Common myeloid progenitor, CD34-positive (primary cell): ENCODE measurements at places on chromosomes 5 and 9.

DNA sequence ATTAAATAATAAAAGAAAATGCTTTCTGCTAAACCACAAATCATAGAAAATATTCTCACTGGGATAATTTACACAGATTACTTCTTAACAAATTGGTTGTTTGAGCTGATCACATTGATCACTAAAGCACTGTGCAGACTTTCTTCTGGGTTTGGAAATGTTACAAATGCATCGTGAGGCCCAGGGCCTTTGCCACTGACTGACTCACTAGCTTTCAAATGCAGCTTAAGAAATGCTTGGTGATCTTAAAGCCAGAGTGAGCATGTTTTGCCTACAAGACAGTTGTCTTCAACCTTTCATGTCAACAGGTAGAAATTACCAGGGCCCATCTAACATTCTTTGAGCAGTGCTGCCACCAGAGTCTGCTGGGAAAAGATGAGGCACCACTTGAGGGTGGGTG lies 252.3 kb upstream of the ADRA1B start:
- DNase-seq = no peak

DNA sequence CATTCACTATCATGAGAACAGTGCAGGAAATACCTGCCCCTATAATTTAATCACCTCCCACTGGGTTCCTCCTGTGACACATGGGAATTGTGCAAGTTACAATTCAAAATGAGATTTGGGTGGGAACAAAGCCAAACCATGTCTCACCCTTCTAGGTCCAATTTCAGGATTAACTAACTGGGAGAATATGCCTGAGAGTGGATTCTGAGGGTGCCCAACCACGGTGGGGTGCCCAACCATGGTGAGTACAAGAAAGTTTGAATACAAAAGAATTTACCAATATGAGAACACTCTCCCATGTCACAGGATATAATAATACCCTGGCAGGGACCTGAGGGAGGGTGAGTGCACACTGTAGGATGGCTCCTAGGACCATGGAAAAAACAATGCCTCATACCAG lies 17.2 kb upstream of the GDA start:
- DNase-seq = no peak

GRCh38 chr5:169933616-169934015 lies 46.7 kb downstream of the INSYN2B start:
- no peak for DNase-seq

DNA sequence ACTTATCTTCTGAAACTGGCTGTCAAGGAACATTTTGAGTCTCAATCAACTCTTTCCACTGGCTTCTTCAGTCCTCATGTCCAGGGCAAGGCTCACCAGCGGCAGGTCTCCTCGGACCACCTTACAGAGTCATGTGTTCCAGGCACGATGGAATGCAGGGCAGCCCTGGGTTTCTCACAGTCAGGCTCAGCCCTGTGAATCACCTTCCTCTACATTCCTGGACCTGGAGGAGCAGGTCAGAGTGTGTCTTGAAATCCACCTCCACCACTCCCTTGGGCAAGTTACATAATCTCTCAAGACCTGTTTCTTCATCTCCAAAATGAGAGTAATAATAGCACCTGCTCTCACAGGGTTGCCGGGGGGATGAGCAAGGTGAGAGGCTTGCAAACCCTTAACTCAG lies 16.0 kb downstream of the ENC1 start:
- DNase-seq = no peak

GRCh38 chr5:169694091-169694625 lies 57.1 kb downstream of the DOCK2 start:
- no peak for DNase-seq

GRCh38 chr5:5667136-5667554 lies 244.7 kb downstream of the ICE1 start:
- no peak for DNase-seq

DNA sequence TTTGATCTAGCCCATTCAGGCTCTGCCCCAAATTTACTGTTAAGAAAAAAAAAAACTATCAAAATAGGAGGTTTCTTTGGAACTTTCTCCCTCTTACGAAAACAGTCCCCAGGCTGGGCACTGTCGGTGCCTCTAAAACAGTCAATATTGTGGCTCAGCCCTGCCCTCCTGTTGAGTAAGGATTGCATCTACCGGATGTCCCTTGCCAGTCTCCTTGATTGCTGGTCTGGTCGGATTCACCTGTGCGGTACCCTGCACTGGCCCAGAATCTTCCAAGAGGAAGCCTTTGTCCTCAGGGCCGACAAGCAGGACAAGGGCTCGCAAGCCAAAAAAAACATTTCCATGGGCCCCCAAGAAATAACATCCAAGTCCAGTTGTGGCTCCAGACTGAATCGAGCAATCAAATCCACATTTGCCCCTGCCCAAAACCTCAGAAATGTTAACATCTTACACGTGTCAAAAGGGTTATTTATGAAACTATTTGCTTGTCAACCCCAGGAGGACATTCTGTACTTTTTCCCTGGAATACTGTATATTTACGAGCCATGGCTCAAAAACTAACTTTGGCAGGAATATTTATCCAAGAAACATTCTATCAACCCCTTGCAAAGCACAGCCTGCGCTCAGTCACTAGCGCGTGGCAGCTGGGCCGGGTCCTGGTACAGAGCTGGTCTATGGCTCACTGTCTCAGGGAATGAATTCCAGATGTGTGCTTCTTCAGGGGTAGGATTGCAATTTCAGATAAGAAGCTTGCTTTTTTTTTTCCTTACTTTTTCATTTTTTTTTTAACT lies 129.2 kb upstream of the ADRA1B start:
- DNase-seq = no peak

GRCh38 chr5:122753500-122753899 lies 21.4 kb upstream of the SNX2 start:
- DNase-seq = no peak

- no peak for DNase-seq
Measured at GRCh38 chr9:91033270-91033669, 231.7 kb downstream of the SYK start.

DNA sequence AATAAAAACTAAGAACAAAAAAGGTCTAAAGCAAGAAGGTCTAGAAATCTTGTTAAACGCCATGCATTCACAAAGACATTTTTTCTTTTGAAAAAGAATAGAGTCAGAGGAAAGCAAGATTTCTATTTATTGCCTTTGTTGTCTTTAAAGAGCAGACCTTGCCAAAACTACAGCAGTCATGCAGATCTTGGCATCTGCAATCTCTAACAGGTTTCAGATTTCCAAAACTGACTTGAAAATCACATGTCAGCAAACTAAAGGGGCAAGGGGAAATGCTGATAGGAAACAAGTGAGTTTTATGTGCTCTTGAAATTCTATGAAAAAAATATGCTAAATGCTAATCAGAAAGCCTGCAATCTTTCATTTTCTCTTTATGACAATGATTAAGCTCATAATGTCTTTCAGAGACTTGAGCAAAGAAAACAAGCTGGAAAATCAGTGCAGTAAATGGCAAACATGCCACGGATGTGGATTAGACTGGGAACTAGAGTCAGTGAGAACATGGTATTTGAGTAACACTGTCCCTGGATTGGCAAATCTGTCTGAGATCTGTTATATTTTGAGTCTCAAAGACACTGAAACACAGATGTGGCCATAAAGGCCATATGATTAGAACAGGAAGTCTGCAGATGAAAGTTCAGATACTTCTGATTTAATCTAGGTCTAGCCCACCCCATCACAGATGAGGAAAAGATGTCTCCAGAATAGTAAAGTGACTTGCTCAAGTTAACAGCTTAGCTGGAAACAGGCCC lies 361.4 kb upstream of the RPS23 start:
- no peak for DNase-seq

DNA sequence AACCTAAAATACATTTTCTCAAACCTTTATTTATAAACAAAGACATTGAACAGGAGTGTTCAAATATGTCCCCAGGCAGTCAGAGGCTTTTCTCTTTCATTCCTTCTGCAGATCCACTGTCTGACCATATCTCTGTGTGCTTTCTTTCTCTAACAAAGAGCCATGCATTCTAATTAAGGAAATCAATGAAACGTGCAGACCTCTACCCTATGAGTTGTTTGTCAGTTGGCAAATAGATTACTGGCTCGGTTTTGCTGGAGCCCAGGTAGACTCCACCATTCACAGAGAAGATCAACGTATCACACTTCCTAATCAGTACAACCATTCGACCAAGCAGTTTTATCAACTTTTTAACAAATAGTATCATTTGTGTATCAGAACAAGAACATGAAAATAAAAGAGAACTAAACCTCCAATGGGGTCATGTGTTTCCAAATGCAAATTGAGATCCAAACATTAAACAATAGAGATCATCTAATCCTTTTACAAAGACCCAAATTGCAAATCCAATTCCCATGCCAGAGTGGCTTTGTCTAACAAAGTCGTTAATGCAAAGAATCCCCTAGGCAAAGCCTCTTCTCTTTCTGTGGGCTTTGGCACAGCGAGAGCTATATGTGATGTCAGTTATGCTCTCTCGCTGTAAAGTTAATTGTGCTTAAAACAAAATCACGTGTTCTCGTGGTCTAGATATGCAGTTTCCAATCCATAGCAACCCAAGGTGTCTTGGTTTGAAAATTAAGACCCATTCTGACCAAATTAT lies 16.8 kb downstream of the KLF4 start:
- no peak for DNase-seq

GRCh38 chr5:95864456-95864855 lies 41.9 kb upstream of the GLRX start:
- DNase-seq = no peak

GRCh38 chr5:2857837-2858236 lies 106.4 kb upstream of the IRX2 start:
- DNase-seq = no peak

GRCh38 chr5:178098685-178099084 lies 14.6 kb upstream of the N4BP3 start:
- no peak for DNase-seq

- no peak for DNase-seq
Measured at GRCh38 chr9:2874001-2874750, 30.3 kb upstream of the PUM3 start.

DNA sequence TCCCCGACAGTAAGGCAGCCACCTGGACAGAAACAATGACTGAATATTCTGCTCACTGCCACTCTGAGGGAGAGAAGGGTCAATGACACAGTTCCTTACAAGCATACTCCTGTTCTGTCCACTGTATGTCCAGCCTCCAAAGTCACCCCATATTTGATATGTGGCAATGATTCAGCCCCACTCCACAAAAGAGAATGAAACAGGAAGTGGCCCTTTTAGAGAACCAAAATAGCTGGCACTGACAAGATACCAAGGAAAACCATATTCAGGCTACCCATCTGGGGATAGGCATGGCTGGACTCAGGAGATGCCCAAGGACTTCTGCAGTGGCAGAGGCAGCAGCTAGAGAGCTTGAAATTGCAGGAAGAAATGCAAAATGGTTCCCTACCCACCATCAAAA lies 12.8 kb upstream of the GFRA3 start:
- no peak for DNase-seq

DNA sequence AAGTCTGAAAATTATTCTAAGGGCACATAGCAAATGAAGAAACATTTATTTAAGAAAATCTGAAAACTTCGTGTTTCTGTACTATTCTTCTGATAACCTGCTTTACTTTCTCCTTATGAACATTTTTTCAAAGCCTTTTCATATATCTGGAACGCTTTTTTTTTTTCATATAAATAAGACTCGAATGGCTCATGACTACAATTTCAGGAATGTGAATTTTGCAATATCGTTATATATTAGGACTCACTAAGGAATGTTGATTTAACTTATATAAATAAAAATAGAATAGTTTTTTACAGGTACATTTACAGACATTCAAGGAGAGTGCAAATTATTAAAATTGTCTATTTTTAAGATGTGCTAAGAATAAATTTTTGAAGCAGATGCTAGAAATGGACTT lies 42.9 kb downstream of the GPBP1 start:
- no peak for DNase-seq

- DNase-seq = no peak
Measured at GRCh38 chr5:561408-561807, 37.2 kb upstream of the SLC9A3 start.

DNA sequence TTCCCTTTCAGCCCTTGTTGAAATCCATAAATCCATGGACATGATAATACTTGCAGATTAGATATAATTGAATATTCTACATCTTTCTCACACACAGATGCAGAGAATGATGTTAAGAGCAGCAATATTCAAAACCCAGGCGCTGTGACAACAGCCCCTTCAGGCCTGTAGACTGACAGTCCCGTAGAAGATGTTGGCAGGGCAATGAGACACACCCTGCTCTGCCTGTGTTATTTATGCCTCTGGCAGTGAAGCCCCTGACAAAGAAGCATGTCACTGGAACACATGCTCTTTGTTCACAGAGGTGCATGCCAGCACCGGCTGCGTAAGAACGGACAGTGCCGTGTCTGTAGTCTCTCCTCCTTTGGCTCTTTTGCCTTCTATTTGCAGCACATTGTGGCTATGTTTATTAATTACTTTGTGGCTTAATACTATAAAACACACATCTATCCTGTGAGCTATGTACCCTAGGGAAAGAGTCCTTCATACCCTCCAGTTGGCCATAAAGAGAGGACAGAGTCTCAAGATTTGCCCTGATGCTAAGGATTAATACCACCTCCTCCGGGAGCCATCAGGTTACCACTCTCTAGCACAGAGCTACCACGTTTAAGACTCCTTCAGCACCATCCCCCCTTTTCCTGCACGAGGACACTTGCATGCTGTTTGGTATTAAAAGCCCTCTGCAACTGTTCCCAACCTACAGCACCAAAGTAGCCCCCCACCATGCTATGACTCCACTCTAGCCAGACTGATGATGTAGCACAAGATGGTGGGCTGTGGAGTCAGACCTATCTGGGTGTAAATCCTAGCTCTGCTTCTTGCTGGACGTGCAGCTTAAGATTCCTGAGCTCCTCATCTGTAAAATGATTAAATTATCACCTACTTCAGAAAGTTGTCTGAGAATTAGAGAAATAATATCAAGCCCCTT lies 2.0 kb upstream of the ANP32B start:
- no peak for DNase-seq

GRCh38 chr5:149406203-149406978 lies 27.3 kb upstream of the IL17B start:
- DNase-seq = no peak

DNA sequence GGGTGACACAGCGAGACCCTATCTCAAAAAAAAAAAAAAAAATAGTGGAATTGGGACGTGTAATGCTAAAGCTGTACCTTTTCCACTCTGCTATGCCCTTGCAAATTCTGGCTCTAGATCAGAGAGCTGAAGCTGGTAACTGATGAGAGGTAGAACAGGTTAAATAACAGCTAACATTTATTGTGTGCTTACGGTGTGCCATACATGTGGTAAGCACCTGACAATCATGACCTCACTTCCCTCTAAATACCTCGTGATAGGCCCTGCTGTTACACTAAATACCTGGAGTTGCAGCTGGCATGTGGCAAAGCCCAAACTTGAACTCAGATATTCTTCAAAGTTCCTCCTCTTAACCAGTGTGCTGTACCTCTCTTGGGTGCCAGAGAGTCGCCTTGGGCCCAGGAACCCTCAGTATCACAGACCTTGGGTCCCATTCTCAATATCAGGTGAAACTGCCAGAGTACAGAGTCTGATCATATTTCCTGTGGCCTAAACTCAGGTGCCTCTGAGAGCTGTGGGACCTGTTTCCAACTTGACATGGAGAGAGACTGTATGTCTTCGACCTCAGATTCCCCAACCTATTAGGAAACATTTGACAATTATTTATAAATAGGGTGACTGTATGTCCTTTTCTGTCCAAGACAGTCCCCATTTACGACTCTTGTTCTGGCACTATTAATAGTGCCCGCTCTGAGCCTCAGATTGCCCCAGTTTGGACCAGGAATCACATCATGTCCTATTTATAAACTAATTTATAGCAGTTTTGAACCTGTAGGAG lies 4.8 kb downstream of the ARL10 start:
- DNase-seq = no peak

- no peak for DNase-seq
Measured at GRCh38 chr9:78879324-78880100, 582.6 kb downstream of the PSAT1 start.

- DNase-seq = no peak
Measured at GRCh38 chr5:107466233-107466769, 204.4 kb downstream of the EFNA5 start.
